ENCODE measurements at places on chromosomes 16 and 17. TPM values are rescaled to one million over a fixed set of nuclear protein-coding genes. Genes with fewer than 3 reads are reported as not detected.

- no peaks in the 10 kb centered on the region for H3K4me1 ChIP-seq
- no peaks in the 10 kb centered on the region for H3K36me3 ChIP-seq
- H3K27me3 ChIP-seq: no peaks in the 10 kb centered on the region
- H3K27ac ChIP-seq: no peak overlapping the region
- DNase-seq: no peak
- H3K4me3 ChIP-seq: no peak overlapping the region
These were observed 131.9 kb upstream of the XYLT1 start for GRCh38 chr16:17602678-17603077.

- no peak overlapping the region for H3K27ac ChIP-seq
- DNase-seq: no peak
- no peak overlapping the region for H3K4me3 ChIP-seq
These were observed 21.0 kb downstream of the PDIA2 start for GRCh38 chr16:303760-304505.

Gene BEAN1
- not detected for total RNA-seq

GRCh38 chr17:67477687-67478086 is 100.6 kb downstream of the PITPNC1 start:
- no peaks in the 10 kb centered on the region for H3K36me3 ChIP-seq
- no peak for DNase-seq
- H3K27me3 ChIP-seq: no peaks in the 10 kb centered on the region
- H3K4me3 ChIP-seq: no peak overlapping the region
- no peak overlapping the region for H3K27ac ChIP-seq

DNA sequence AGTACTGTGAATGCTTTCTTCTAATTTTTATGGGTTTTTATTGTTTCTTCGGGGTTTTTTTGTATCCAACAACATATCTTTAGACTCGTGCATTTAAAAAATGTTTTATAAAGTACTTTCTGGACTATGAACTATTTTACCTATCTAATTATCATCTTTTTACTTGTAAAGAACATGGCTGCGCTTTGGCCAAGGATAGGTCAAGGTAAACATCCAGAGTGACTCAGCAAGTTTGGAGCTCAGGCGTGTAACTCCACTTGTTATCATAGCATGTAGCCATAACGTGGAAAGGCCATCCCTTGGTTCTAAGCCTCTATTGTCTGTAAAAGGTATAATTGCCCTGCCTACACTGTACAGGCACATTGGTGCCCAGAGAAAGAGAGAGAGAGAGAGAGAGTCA is 818.0 kb upstream of the GOT2 start:
- DNase-seq: no peak
- no peak overlapping the region for H3K27ac ChIP-seq
- H3K4me3 ChIP-seq: no peak overlapping the region
- no peaks in the 10 kb centered on the region for H3K36me3 ChIP-seq

- DNase-seq: peak; percentile 24
- H3K27ac ChIP-seq: no peak overlapping the region
- peaks cover 11% of the 10 kb centered on the region for H3K27me3 ChIP-seq
These were observed 17.2 kb upstream of the UTP6 start for GRCh38 chr17:31918701-31919128.

DNA sequence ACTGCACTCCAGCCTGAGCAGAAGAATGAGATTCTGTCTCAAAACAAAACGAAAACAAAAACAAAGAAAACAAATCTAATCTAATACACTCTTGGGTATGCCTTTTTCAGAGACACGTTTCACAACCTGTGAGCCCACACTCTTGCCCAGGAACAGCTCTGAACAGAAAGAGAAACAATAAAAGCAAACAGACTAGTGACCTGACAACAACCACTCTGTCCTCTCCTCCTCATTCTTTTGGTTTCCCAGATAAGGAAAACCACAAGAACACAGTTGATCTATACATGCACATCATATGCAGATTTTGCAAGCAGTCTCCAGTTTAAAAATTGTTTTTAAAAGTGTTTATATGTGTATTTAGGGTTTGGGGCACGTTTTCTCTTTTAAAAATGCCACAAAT is 1.3 kb downstream of the MKS1 start:
- DNase-seq: no peak
- H3K4me1 ChIP-seq: no peaks in the 10 kb centered on the region
- no peak overlapping the region for H3K4me3 ChIP-seq
- H3K27ac ChIP-seq: no peak overlapping the region
- H3K27me3 ChIP-seq: no peaks in the 10 kb centered on the region

DNA sequence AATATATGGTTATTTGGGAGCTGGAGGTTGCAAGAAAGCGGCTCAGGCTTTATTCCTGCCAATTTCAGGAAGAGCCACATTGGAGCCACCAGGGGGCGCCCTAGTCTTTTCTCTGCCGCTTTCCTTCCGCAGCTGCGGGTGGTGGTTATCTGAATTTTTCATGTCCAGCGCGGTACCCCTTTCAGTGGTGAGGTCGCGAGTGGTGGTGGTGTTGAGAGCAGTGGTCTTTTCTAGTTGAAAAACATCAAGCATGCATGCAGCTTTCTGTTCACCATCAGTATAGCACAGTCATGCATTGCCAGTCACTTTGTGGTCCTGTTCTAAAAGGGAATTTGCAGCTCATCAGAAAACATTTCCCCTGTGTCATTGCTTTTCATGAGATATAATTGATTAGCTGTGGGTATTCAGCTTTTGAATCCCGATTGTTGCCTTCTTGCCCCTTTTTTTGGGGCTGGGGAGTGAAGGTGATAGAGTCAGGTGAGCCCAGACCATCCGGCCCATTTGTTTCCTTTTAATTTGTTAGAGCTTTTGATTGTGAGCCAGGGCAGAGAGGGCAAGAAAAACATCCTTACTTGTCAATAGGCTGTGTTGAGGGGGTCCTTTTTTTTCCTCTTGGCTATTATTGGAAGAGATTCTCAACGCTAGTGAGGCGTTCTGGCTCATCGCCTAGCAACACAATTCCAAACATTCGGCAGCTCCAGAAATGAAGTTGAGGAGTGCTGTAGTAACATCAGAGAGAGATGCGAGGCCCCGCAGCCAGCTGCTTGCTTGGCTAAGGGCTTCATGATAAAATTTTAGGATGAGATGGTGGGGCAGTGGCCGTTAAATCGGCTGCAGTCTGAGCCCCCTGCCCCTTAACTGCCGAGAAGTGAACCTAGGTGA is 119.0 kb downstream of the SNX29 start:
- peaks cover 8% of the 10 kb centered on the region for H3K4me1 ChIP-seq
- peak overlapping the region; percentile 35 for H3K4me3 ChIP-seq

DNA sequence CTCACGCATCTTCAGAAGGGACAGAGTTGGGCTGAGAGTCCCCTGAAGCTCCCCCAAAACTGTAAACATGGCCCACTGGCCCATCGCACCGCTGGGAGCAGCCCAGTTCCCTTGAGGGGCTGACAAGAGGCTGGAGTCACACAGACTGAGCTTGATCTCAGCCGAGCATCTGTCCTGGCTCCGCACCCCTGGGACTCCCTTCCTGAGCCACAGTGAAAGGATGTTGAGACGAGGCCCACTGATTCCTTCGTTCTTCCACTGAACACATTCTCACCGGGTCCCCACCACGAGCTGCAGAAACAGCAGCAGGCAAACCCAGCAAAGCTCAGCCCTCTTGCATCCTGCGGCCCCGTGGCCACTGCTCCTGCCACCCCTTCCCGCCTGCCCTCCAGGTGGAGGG is 145.9 kb upstream of the CIBAR2 start:
- no peaks in the 10 kb centered on the region for H3K27me3 ChIP-seq
- no peak for DNase-seq
- no peaks in the 10 kb centered on the region for H3K36me3 ChIP-seq
- no peak overlapping the region for H3K4me3 ChIP-seq

GRCh38 chr16:5027086-5027485 is 6.6 kb downstream of the NAGPA start:
- H3K27ac ChIP-seq: no peak overlapping the region
- H3K4me3 ChIP-seq: no peak overlapping the region
- peaks cover 14% of the 10 kb centered on the region for H3K36me3 ChIP-seq
- no peak for DNase-seq
- no peaks in the 10 kb centered on the region for H3K4me1 ChIP-seq
- no peaks in the 10 kb centered on the region for H3K27me3 ChIP-seq

- H3K4me3 ChIP-seq: no peak within 1 kb of the TSS
- no peaks in the 10 kb centered on the region for H3K27me3 ChIP-seq
- H3K27ac ChIP-seq: no peak within 1 kb of the TSS
- no peak for DNase-seq
These were observed at the start of gene TMC5 for GRCh38 chr16:19417640-19418039. Gene TMC5 (plus strand): TSS chr16:19417883. CDS start chr16:19440039, 22,156 bp downstream.

DNA sequence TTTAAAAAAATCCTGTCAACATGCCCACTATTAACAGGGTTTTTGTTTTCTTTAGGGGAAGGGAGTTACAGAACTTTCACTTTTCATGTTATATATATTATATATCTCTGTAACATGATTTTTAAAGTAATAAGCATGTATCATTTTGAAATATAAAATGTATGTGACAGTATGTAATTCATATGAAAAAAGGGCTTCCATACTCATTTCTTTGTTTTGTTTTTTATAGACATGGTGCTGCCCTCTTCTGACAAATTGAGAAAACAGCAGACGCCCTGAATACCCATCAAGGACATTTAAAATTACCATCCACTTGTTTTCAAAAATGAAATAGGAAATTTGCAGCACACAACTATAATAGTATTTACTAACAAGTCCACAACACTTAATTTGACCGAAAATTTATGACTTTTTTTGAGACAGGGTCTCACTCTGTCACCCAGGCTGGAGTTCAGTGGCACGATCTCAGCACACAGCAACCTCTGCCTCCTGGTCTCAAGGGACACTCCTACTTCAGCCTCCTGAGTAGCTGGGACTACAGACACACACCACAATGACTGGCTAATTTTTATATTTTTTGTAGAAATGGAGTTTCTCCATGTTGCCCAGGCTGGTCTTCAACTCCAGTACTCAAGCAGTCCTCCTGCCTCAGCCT is 30.4 kb downstream of the CFDP1 start:
- H3K4me1 ChIP-seq: peaks cover 3% of the 10 kb centered on the region
- no peak overlapping the region for H3K4me3 ChIP-seq
- H3K27me3 ChIP-seq: no peaks in the 10 kb centered on the region
- H3K36me3 ChIP-seq: no peaks in the 10 kb centered on the region
- H3K27ac ChIP-seq: peak overlapping the region; percentile 86

- no peak for DNase-seq
- no peaks in the 10 kb centered on the region for H3K27me3 ChIP-seq
- H3K4me3 ChIP-seq: peak overlapping the region; percentile 70
- peaks cover 7% of the 10 kb centered on the region for H3K36me3 ChIP-seq
- H3K27ac ChIP-seq: peak overlapping the region; percentile 78
These were observed 1.1 kb upstream of the RASD1 start for GRCh38 chr17:17497065-17497844.

Gene CACNG1
- not detected for total RNA-seq

DNA sequence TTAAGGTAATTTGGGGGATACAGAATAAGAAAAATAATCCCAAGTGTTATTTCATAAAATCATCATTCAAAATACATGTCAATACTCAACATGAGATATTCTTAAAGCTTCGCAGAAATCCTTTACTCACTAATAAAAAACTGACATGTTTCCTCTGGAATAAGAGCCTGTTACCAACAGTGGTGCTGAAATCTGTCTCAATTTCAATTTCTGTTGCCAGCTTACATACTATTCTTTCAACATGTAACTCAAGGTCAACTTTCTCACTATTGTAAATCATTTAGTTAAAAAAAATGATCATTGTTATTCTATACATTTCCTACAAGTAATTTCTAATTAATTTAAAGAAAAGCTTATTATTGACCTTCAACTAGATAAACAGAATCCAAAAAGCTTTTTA is 67.9 kb downstream of the CEP95 start:
- H3K27ac ChIP-seq: no peak overlapping the region
- no peaks in the 10 kb centered on the region for H3K27me3 ChIP-seq
- DNase-seq: no peak
- H3K4me3 ChIP-seq: no peak overlapping the region
- no peaks in the 10 kb centered on the region for H3K4me1 ChIP-seq

- H3K27ac ChIP-seq: no peak overlapping the region
- H3K36me3 ChIP-seq: no peaks in the 10 kb centered on the region
- no peak overlapping the region for H3K4me3 ChIP-seq
- DNase-seq: no peak
- H3K27me3 ChIP-seq: no peaks in the 10 kb centered on the region
These were observed 145.3 kb upstream of the CDH13 start for GRCh38 chr16:82481455-82481854.

GRCh38 chr16:81071805-81072204 is 5.2 kb downstream of the C16orf46 start:
- no peak for DNase-seq
- no peak overlapping the region for H3K27ac ChIP-seq
- no peaks in the 10 kb centered on the region for H3K4me1 ChIP-seq
- H3K27me3 ChIP-seq: no peaks in the 10 kb centered on the region
- no peaks in the 10 kb centered on the region for H3K36me3 ChIP-seq

Gene KIFC3
- total RNA-seq: 54.9 TPM

DNA sequence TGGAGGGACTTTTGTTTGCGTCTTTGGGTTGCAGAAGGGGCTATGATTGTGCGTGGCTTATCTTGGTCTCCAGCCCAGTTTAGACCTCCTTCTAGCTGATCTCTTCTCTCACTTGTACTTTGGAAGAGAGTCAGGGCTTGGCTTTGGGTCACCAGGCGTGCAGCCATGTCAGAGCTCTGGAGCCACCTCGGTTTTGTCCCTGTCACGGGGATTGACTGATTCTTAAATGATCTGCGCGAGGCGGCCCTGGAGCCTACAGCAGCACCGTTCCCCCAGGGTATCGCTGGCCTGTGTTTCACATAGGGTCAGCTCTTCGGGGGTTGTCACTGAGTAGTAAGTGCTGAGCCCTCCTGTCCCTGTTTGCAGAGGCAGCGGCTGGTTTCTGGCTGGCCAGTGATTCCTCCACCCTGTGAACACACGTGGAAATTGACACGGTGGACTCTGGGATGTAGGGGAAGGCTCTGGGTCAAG is 209.8 kb upstream of the CHMP6 start:
- peak overlapping the region; percentile 22 for H3K27ac ChIP-seq
- DNase-seq: peak; percentile 54
- H3K4me3 ChIP-seq: no peak overlapping the region

Gene MGRN1
- total RNA-seq: 201 TPM

Gene NUFIP2
- total RNA-seq: 11.0 TPM

GRCh38 chr17:73747221-73748002 is 103.2 kb upstream of the SDK2 start:
- H3K4me3 ChIP-seq: no peak overlapping the region
- H3K27me3 ChIP-seq: peaks cover 4% of the 10 kb centered on the region
- no peaks in the 10 kb centered on the region for H3K4me1 ChIP-seq
- DNase-seq: no peak
- H3K27ac ChIP-seq: no peak overlapping the region
- H3K36me3 ChIP-seq: no peaks in the 10 kb centered on the region

Gene TM4SF5
- total RNA-seq: not detected

Gene MAP3K3
- total RNA-seq: 75.6 TPM

GRCh38 chr17:7893187-7893880 is 4.7 kb downstream of the CHD3 start:
- H3K27ac ChIP-seq: no peak overlapping the region
- DNase-seq: no peak
- H3K27me3 ChIP-seq: no peaks in the 10 kb centered on the region
- peaks cover 65% of the 10 kb centered on the region for H3K36me3 ChIP-seq
- no peak overlapping the region for H3K4me3 ChIP-seq

- H3K4me1 ChIP-seq: peaks cover 29% of the 10 kb centered on the region
- DNase-seq: no peak
- H3K27ac ChIP-seq: no peak overlapping the region
- no peak overlapping the region for H3K4me3 ChIP-seq
- H3K36me3 ChIP-seq: no peaks in the 10 kb centered on the region
These were observed 22.5 kb upstream of the CIBAR2 start for GRCh38 chr16:85134789-85135142.

Gene C16orf89
- 4.6 TPM for total RNA-seq
